Stimulated activated CD8-positive, alpha-beta memory T cell treated with anti-CD3 and anti-CD28 coated beads, Interleukin-15, amount 100 ng/mL, for 4 hours (primary cell): ENCODE measurements at places on chromosomes 2 and 18.
A peak's percentile ranks its signal among the peaks of the same experiment; 100 is the strongest.

DNA sequence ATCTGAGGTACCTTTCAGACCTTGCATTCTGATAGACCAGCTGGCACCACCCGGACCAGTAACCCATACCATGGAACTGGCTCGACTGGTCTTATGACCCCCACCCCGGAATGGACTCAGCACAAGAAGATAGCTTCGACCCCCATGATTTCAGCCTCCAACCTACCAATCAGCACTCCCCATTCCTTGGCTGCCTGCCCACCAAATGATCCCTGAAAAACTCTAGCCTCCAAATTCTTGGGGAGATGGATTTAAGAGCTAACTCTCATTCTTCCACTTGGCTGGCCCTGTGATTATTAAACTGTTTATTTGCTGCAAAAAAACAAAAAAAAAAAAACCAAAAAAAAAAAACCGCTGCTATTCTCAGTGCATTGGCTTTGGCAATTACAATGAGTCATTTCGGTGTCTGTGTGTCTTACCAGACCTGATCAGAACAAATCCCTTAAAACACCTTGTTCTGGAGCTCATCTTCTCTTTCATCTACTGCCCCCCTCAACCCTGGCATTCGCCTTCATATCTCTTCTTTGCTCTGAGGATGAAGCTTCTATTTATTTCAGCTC, 60.1 kb upstream of the KIF5C start:
- DNase-seq, result no peak

DNA sequence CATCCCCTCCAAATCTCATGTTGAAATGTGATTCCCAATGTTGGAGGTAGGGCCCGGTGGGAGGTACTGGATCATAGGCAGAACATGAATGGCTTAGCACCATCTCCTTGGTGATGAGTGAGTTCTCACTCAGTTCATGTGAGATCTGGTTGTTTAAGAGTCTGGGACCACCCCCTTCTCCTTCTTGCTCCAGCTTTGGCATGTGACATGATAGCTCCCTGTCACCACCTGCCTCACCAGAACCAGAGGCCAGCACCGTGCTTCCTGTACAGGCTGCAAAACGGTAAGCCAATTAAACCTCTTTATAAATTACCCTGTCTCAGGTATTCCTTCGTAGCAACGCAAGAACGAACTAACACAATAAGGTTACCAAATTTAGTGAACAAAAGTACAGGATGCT, 95.4 kb downstream of the ZBTB7C start:
- DNase-seq, result no peak

DNA sequence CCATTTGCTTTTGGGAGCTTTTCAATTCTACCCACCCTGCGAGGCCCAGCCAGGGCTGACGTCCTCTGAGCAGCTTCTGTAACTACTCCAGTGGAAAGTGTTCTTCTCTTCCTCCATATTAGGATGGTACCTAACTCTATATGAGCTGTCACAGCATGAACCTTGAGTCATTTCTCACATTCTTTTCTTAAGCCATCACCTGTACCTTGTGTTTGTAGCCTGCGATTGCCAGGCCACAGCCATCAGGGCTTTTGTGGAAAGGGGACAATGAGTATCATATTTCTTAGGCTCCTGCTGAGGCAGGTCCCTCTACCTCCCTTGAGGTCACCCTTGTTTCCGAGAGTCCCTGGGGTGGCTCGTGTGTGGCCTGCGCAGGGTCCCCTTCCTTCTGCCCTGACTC, 144.5 kb upstream of the DLX2 start:
- DNase-seq, result no peak

GRCh38 chr2:9634133-9634532, 3.3 kb upstream of the YWHAQ start:
- no peak for DNase-seq

DNA sequence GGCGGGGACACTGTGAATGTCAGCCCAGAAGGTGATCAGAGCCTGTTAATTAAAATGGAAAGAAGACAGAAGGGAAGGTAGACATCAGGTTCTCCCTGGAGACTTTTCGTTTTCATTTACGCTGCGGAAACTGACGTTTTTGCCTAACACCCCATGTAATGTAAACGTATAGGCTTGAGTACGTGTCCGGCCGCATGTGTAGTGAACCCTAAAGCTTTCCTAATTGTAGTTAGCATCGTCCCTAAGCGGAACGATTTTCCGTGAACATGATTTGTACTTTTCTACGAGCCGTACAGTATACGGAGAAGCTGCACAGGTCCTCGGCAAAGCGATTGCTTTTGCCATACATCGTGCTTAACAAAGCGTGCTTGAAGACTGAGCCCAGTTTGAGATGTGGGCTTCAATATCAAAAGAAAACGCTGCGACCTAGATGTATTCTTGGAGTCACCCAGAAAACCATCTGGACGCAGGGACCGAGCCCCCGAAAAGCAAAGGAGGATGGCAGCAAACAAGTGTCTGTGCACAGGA, 284 bp downstream of the TIMM21 start:
- no peak for DNase-seq

GRCh38 chr18:50813353-50813752, 6.5 kb downstream of the MRO start:
- DNase-seq, result no peak

GRCh38 chr2:233365861-233366520, 11.7 kb downstream of the DGKD start:
- no peak for DNase-seq

GRCh38 chr2:144067506-144067905, 452.4 kb downstream of the ZEB2 start:
- DNase-seq, result no peak

GRCh38 chr2:23375448-23375847, 9.5 kb upstream of the KLHL29 start:
- no peak for DNase-seq

- no peak for DNase-seq
These were observed 16.4 kb upstream of the RPRD1A start for GRCh38 chr18:36083729-36084128.

DNA sequence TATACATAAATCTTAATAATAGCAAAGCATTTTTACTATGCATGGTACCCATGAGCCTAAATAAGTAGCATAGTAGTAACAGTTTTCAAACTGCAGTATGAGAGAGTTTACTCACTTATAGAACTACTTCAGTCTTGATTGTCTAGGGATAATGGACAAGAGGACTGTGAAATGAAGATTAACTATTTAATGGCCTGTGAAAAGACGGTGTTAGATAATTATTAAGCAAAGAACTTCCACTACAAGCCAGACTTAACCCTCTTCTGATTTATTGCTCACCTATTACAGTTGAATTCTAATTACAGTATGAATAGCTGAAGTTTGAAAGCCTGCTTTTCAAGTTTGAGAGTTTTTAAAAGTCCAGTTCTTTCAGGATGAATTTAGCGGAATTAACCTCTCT, 18.9 kb downstream of the PIK3C3 start:
- DNase-seq, result no peak

GRCh38 chr2:131413148-131413747, 49.3 kb upstream of the RAB6D start:
- DNase-seq, result no peak

GRCh38 chr2:96962567-96963203, 23.7 kb downstream of the FAM178B start:
- DNase-seq, result peak; percentile 68

DNA sequence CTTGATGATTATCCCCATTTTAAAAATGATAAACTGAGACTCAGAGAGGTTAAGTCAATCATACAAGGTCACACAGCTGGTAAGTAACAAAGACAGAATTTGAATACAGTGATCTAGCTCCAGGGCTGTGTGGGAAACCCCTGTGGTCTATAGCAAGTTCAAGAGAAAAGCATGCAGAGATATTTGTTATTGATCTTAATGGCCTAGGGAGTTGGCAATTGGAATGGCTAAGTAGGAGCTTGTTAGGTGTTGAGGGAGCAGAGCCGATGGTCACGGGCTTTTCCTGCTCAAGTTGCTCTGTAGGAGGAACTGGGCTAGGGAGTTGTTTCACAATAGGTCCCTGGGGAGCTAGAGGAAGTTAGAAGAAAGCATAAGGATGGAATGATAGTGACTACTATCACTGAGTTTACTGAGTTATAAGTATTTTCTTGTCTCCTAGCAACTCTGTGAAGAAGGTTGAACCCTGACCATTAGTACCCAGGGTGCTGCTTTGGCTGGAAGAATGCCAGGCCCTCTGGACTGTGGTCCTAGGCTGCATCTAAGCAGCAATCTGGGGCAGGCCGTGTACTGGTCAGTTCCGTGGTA, 30.0 kb downstream of the RNF125 start:
- no peak for DNase-seq

DNA sequence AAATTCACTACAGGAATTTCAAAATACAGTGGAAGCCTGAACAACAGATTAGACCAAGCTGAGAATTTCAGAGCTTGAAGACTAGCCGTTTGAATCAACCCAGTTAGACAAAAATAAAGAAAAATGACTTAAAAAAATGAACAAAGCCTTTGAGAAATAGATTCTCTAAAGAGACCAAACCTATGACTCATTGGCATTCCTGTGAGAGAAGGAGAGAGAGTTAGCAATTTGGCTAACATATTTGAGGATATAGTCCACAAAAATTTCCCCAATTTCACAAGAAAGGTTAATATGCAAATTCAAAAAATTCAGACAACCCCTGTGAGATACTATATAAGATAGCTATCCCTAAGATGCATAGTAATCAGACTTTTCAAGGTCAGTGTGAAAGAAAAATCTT, 78.0 kb downstream of the MYO3B start:
- no peak for DNase-seq

DNA sequence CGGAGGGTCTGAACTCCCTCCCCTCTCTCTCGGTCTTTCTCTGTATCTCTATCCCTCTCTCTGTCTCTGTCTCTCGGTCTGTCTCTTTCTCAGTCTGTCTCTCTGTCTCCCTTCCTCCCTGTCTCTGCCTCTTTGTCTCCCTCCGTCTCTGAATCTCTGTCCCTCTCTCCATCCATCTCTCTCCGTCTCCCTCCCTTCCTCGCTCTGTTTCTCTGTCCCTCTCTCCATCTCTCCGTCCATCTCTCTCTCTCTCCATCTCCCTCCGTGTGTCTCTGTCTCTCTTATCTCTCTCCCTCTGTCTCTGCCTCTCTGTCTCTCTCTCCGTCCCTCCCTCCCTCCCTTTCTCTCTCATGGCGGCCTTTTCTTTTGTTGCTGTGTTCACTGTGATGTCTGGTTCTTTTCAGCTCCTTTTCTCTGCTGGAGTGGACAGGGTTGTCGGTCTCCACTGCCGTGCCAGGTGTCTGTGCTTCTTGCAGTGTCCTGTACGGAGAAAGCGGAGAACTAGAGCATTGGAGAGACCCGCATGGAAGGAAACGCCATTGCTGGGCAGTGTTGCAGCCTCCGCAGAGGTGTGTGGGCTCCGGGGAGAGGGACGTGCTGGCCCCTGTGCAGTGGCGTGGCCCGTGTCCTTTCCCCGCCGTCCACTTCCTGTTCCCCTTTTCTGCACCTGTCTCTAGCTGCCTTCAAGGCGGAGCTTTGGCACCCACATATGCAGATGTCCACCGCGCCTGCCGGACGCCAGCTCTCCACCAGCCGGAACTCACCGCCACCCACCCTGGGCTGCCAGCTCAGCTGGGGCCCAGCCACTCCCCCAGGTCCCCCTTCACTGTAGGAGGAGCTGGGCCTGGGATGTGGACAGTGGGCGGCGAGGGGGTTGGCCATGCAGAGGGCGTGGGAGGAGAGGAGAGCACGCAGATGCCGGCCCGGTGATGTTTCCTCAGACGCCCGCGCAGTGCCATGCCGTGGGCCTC, 113.1 kb downstream of the NFATC1 start:
- no peak for DNase-seq

DNA sequence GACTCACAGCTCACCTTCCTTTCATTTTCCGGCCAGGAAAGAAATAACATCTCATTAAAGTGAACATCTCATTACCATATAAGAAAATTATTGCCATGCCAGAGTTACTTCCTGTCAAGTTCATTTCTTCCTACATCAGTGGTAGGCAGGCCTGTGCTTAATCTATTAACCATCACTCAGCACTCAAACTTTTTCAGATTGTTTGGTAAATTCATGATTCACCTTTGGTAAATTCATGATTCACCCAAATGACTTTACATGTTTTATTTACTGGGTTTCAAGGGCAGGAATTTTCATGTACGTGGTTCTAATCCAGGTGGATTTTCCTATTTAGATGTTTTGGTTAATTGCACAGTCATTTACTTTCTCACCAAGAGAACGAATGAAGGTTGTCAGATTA, 116.5 kb downstream of the CSRNP3 start:
- no peak for DNase-seq

DNA sequence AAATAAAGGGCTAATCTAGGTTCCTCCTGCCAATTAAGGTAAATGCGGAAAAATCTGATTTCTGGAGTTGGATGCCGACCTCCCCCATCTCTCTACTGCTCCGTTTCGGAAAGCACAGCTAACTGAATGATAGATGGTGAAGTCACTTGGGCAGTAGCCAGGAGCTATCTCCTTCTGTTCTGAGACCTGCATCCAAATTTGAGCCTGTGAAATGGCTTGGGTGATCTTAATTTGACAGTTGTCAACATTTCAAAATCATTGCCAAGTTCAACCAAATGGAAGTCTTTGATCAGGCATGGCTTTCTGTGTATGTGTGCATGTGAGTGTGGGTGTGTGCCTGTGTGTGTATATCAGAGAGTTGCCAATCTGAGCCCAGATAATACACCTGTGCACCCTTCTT, 217.2 kb downstream of the ZNF516 start:
- no peak for DNase-seq

DNA sequence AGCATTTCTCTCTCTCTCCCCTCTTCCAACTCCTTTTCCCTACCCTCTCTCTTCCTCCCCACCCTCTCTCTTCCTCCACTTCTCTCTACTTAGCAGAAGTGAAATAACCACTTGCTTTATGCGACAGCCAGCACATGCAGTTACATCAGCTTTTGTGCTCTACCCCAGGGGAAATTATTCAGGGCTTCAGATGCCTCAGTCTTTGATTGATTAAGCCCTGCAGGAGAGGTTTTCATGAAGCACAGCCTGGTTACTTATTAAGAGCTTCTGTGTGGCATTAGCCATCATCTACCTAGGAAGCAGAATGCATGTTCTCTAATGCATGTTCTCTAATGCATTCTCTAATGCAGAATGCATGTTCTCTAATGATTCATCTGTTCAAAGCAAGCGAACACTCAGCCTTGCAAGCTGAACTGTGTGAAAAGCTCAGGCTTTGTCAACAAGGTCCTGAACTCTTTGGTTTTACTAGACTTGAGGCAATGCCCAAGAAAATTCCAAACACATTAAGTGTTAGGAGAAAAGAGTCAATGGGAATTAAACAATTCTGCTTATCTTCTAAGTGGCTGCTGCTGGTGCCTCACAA, 56.1 kb downstream of the LHCGR start:
- no peak for DNase-seq

DNA sequence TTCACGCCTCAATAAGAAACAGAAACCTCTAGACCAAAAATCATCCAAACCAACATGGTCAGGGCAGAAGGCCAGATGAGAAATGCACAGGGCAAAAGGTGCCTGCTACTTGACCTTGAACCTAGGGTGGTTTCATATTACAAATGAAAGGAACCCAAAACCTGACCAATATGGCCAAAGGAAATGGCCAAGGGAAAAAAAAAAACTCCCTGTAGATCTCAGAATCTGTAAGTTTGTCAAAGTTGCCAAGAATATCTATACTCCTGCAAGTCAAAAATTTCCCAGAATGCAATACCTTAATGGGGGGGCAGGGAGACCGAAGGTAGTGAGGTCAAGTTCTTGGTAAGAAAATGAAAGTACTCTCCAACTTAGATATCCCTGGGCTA, 47.2 kb downstream of the HIBCH start:
- no peak for DNase-seq

- DNase-seq, result no peak
These were observed 185.5 kb upstream of the DOK6 start for GRCh38 chr18:69215161-69215560.
